Aorta (tissue), 5 donors: ENCODE measurements at places on chromosomes 16 and 17.
A peak's percentile ranks its signal among the peaks of the same experiment; 100 is the strongest.

GRCh38 chr17:50647187-50647586 is 12.5 kb downstream of the ABCC3 start:
- no peak overlapping the region for H3K4me3 ChIP-seq
- DNase-seq: peak; percentile 22
- no peaks in the 10 kb centered on the region for H3K4me1 ChIP-seq
- H3K27ac ChIP-seq: no peak overlapping the region
- H3K36me3 ChIP-seq: no peaks in the 10 kb centered on the region

DNA sequence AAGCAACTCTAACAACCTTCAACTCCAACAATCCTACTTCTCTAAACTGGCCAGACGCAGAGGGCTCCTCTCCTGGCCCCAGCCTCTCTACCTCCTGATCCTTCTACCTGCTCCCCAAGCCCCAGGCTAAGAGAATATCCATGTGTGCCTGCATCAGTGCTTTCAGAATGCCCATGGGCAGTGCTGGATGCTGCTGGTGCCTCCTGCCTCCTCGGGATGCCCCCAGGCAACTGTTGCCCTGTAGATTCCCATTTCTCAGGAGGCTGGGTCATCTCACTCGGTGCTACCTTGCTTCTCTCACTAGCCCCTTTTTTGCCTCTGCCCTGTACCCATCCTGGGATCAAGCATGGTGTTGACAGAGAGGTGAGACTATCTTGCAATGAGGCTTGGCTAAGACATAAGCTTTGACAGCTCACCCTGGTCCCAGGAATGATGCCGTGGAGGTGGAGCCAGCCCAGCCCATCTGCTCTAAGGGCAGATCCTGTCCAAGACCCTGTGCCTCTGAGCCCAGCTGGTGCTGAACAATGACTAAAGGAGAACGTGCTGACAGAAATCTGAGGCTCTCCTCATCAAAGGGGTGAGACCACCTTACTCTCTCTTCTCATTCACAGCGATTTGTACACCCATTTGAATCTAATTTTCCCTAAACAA is 19.4 kb upstream of the SUPT4H1 start:
- no peaks in the 10 kb centered on the region for H3K27me3 ChIP-seq
- no peaks in the 10 kb centered on the region for H3K4me1 ChIP-seq
- H3K4me3 ChIP-seq: no peak overlapping the region
- no peak overlapping the region for H3K27ac ChIP-seq

- no peaks in the 10 kb centered on the region for H3K4me1 ChIP-seq
- no peak overlapping the region for H3K4me3 ChIP-seq
- H3K27ac ChIP-seq: no peak overlapping the region
- no peaks in the 10 kb centered on the region for H3K27me3 ChIP-seq
- H3K36me3 ChIP-seq: no peaks in the 10 kb centered on the region
- DNase-seq: no peak
Measured at GRCh38 chr16:12436201-12436657, 367.5 kb downstream of the CPPED1 start.

GRCh38 chr16:79282806-79283205 is 317.7 kb downstream of the MAF start:
- no peaks in the 10 kb centered on the region for H3K36me3 ChIP-seq
- H3K4me3 ChIP-seq: no peak overlapping the region
- H3K27me3 ChIP-seq: no peaks in the 10 kb centered on the region
- H3K27ac ChIP-seq: no peak overlapping the region
- no peak for DNase-seq
- H3K4me1 ChIP-seq: no peaks in the 10 kb centered on the region

DNA sequence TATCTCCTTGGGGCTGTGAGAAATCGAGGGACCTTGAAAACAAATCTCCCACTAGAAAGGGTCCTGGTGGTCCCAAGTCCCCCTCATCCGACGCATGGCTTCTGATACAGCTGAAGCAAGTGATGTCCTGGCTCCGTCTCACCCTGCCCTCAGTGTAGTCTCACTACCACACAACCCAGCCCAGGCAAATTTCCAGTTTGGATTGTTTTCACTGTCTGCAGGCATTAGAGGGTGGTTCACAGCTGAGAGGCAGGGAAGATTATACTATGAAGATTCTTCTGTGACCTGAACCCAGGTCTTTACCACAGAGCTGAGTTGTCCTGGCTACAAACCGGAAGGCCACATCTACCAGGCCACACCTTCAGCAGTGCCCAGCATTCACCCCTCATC is 17.7 kb downstream of the ZNHIT3 start:
- no peaks in the 10 kb centered on the region for H3K36me3 ChIP-seq
- no peaks in the 10 kb centered on the region for H3K27me3 ChIP-seq
- no peak overlapping the region for H3K27ac ChIP-seq
- no peaks in the 10 kb centered on the region for H3K4me1 ChIP-seq

DNA sequence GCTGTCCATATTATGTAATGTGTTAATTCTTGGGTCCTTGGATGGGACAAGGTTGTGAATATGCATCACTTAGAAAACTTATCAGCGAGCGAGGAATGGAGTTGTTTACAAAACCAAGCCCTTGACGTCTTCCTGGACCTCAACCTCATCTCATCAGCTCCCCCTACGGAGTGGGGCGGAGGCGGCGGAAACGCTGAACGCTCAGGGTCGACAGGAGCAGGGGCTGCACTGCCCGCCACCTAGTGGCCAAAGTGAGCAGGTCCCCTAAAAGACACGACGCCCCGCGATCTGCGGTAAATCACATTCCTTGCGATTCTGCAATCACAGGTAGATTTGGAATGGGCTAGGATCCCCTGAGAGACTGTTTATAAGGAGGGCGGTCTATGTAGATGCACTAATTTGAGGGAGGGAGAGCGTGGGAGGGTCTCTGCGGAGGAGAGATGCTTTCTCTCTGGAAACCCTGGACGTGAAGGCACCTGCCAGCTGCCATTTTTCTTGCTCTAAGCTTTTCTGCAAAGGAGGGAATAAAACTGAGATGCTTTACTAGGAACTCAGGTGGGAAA is 5.4 kb upstream of the ICAM2 start:
- no peak overlapping the region for H3K4me3 ChIP-seq
- H3K4me1 ChIP-seq: no peaks in the 10 kb centered on the region
- H3K27me3 ChIP-seq: no peaks in the 10 kb centered on the region
- peak; percentile 87 for DNase-seq

DNA sequence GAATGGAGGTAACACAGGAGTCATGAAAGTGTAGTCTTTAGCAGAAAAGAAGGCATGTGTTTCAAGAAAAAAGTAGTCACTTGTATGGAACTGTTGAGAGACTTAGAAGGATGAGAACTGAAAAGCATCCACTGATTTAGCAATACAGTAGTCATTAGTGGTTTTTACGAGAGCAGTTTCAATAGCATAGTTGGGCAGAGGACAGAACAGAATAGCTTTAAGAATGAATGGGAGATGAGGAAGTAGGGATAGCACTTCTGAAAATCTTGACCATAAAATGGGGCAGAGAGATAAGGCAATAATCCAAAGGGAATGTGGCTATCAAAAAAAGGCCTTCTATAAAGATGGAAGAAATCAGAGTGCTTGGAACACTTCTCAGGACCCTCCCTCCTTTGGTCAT is 64.8 kb upstream of the C17orf78 start:
- no peak overlapping the region for H3K4me3 ChIP-seq
- no peak for DNase-seq
- no peaks in the 10 kb centered on the region for H3K27me3 ChIP-seq
- no peaks in the 10 kb centered on the region for H3K36me3 ChIP-seq

GRCh38 chr17:67922503-67922902 is 73.8 kb downstream of the C17orf58 start:
- H3K27ac ChIP-seq: no peak overlapping the region
- DNase-seq: no peak
- no peaks in the 10 kb centered on the region for H3K36me3 ChIP-seq
- no peak overlapping the region for H3K4me3 ChIP-seq
- no peaks in the 10 kb centered on the region for H3K4me1 ChIP-seq
- H3K27me3 ChIP-seq: no peaks in the 10 kb centered on the region

DNA sequence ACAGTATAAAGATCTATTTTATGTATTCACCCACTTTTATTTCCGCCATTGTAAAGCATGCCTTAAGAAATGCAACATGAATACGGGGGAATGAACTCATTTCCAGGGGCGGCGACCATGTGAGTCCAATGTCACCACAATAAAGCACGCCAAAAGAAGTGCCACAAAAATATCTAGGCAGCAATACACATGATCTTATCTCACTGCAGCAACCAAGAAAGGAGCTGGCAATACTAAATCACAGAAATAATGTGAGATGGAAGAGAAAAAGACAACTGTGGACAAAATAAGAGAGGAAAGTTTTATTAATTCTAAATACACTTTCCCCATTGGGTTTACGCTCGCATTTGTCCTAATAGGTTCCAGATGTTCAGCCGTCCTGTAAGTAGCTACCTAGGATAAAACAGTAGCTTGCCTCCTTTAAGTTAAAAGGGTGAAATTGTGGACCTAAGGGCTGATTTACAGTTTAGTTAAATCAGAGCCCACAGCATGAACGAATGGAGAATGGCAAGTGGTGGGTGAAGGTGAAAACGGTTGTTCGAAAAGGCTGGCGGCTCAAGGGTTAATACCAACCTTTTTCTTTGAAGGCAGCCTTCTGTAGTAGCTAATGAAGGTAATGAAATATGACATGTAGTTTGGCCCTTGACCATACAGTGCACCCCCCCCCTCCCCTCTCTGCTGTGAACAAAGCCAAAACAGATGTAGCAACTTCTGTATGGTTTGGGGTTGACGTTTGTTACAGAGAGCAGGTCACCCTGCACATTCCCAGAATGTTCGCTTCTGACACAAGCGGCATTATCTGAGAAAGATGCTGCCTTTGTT is 504.2 kb upstream of the PSMD7 start:
- no peak overlapping the region for H3K4me3 ChIP-seq
- peaks cover 7% of the 10 kb centered on the region for H3K4me1 ChIP-seq
- no peak overlapping the region for H3K27ac ChIP-seq
- no peaks in the 10 kb centered on the region for H3K36me3 ChIP-seq
- no peaks in the 10 kb centered on the region for H3K27me3 ChIP-seq
- DNase-seq: no peak

DNA sequence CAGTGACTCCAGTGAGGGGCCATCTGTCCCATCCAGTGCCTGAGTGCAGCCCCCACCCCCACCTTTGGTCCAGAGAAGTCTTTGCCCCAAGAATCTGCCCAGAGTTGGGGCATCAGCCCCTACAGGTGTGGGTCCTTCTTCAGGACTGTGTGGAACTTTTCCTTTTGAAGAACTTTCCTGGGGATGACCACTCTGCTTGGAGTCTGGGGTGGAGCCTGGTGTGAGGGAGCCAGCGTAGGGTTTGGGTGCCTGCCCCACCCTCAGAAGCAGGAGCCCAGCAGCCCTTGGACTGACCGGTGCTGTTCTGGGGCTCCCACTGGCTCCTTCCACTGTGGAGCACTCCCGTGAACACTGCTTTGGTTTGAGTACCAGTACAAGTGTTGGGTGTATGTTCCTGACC is 19.3 kb downstream of the MPRIP start:
- H3K27ac ChIP-seq: no peak overlapping the region
- H3K4me3 ChIP-seq: no peak overlapping the region
- no peak for DNase-seq
- no peaks in the 10 kb centered on the region for H3K27me3 ChIP-seq
- H3K4me1 ChIP-seq: no peaks in the 10 kb centered on the region

DNA sequence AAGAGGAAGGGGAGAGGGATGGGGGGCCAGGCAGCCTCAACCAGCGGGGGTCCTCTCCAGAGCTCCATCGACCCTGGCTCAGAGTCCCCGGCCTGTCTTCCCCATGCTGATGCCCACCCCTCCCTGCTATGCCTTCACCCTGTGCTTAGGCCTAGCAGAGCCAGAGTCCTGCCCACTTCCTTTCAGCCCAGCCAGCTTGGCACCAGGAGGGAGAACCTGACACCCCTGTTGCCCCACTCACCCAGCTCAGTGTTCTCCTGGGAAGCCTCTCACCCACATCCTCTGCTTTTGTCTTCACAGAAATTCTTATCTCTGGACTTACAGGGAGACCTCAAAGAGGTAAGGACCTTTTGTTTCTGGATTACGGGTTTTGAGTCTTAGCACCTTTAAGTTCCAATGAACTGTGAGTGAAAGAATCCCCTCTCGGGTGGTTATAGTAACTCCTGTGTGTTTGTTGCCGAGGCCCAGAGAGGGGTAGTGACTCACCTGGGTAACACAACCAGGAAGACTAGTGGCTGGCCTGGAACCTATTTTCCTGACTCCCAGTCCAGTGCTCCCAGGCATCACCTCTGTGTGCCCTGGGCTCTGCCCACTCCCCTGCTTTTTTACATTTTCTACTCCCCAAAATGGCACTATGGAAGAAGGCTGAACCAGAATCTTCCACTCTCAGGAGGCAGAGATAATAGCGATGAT is 53.3 kb downstream of the CES1 start:
- no peak for DNase-seq
- H3K36me3 ChIP-seq: no peaks in the 10 kb centered on the region
- no peaks in the 10 kb centered on the region for H3K27me3 ChIP-seq
- H3K4me3 ChIP-seq: no peak overlapping the region
- no peak overlapping the region for H3K27ac ChIP-seq

DNA sequence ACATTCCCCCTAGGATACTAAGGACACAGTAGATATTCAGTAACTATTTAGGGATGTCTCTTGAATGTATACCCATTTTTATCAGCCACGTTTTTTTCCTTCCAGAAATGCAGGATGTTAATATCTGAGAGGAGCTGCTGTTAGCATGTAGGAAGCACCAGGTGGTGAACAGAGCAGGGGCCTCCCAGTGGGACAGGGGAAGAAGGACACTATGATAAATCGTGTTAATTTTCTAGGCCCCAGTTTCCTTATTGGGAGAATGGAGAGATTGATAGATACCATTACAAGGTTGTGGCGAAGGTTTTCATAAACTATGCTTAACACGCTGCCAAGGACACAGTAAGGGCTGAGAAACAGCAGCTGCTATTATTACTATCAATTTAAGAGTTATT is 45.4 kb downstream of the PRSS54 start:
- H3K36me3 ChIP-seq: no peaks in the 10 kb centered on the region
- no peak for DNase-seq
- no peaks in the 10 kb centered on the region for H3K27me3 ChIP-seq
- no peaks in the 10 kb centered on the region for H3K4me1 ChIP-seq

DNA sequence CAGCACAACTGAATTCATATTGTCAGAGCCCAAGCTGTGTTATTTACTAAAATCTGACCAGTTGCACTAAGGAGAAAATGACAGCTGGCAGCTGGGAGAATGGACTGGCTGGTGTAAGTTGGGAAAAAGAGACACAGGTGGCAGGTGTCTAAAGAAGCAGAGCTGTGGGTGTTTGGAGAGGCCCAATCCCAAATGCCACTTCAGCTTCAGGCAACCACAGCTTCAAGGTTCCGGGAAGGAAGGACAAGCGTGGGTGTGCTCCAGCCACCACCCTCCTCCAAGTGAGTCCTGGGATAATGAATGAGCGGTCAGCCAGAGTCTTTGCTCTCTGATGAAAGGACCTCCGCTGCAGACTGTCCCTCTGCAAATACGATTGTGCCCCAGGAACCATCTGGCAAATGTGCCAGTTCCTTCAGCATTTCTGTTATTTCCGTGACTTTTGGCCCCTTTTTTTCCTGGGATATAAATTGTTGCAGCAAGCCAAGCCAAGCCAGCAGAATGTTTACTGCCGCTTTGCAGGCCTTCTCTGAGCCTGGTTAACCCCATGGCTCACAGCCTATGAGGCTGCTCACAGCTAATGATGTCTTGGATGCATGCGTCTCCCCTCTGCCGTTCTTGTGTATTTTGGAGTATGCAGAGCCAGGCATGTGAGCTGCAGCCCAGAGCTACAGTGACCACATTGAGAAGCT is 9.5 kb upstream of the RHBDL3 start:
- H3K27ac ChIP-seq: no peak overlapping the region
- H3K4me3 ChIP-seq: no peak overlapping the region
- no peaks in the 10 kb centered on the region for H3K36me3 ChIP-seq

GRCh38 chr17:57536289-57536688 is 208.8 kb downstream of the CCDC182 start:
- H3K27ac ChIP-seq: no peak overlapping the region
- H3K27me3 ChIP-seq: no peaks in the 10 kb centered on the region
- no peaks in the 10 kb centered on the region for H3K4me1 ChIP-seq
- H3K36me3 ChIP-seq: no peaks in the 10 kb centered on the region
- DNase-seq: no peak
